Activated naive CD4-positive, alpha-beta T cell treated with Interleukin-2 at 50 U/mL for 16 hours (primary cell): ENCODE measurements at places on chromosomes 13 and 19.

- peak; percentile 62 for DNase-seq
Observed at GRCh38 chr13:30159446-30159839, 147.9 kb downstream of the KATNAL1 start.

DNA sequence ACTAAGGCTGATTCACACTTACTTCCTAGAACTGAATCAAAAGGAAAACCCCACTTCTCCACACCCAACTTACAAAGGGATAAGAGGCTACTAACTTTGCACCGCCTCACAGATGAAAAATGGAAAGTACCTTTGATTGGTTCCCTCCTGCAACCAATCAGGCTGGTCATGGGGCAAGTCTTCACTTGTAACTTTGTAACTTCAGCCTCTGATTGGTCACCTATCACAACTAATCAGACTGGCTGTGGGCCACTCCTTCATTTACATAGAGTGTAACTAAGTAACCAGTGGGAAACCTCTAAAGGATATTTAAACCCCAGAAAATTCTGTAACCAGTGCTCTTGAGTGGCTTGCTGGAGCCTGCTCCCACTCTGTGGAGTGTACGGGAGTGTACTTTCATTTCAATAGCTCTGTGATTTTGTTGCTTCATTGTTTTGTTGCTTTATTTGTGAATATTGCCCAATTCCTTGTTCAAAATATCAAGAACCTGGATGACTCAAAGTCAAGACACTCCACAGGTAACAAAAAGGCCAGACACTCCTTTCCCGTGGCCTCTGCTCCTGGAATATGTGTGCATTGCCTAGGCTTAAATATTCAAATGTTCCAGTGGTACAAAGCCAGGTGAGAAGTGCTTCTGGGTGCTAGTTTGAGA is 50.5 kb downstream of the RFC3 start:
- no peak for DNase-seq

DNA sequence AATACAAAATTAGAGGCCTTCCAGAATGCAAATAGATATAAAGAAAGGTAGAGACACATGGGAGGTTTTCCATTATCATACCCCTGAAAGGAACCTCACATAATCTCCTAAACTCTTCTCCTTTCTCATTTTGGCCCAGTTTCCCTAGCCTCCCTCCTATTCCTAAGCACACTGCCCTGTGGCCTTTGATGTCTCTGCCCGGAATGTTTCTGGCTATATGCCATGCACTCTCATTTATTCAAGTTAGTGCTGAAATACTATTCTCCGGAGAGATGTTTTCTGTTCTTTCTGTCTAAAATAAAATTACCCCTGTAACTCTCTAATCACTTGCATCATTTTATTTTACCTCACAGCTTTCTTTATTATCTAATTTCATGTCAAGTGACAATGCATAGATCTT is 1287.7 kb downstream of the SLITRK5 start:
- DNase-seq: no peak

DNA sequence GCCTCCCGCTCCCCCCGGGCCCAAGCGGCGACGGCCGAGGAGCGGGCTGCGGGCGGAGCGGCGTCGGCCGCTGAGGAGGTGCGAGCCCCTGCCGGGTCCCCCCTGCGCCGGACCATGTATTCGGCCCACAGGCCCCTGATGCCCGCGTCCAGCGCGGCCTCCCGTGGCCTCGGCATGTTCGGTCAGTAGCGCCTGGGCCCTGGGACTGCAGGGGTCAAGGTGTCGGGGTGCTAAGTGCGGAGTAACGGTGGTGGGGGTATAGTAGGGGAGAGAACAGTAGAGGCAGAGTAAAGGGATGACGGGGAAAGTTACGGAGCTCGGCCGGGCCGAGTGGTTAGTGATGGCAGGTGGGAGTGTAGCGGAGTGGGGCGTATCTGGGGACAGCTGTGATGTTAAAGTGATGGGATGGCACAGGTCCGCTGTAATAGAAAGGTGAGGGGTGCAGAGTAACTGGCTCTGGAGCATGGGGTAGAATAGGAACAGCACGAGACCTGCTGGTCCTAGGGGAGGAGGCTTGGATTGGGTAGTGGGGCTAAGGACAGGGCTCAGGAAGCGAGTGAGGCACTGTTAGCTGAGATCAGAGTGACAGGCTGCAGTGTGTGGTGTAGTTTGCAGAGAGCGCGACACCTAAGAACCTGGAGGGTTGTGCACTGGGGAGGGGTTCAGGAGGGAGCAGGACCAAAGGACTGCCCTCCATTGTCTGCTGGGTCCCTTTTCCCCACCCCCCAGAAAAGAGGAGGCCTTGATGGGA is 15.7 kb downstream of the CIC start:
- no peak for DNase-seq

- no peak for DNase-seq
Observed at GRCh38 chr19:41595890-41596280, 19.9 kb downstream of the CEACAM21 start.

DNA sequence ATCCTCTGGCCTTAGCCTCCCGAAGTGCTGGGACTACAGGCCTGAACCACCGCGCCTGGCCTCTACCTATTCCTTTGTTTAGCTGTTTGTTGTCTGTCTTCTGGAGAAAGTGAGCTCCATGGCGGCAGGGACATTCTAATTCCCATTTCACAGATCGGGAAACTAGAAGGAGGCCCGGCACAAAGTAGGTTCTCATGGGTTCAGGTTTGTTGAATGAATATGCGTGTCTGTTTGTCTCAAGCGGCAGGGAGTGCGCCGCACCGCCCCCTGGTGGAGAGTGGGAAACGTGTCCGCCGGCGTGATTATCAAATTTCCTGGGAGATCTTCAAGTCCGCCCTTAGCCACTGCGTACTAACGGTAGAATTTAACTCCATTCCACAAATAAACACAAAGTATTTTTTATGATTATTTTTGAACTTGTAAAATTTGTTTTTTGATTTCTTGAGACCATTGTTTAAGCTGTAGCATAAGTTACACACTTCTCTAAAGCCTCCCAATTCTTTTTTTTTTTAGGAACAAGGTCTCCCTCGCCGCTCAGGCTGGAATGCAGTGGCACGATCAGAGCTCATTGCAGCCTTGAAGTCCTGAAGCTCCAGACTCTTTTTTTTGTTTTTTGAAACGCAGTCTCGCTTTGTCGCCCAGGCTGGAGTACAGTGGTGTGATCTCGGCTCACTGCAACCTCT is 8.9 kb upstream of the CCDC9 start:
- DNase-seq: peak; percentile 82

DNA sequence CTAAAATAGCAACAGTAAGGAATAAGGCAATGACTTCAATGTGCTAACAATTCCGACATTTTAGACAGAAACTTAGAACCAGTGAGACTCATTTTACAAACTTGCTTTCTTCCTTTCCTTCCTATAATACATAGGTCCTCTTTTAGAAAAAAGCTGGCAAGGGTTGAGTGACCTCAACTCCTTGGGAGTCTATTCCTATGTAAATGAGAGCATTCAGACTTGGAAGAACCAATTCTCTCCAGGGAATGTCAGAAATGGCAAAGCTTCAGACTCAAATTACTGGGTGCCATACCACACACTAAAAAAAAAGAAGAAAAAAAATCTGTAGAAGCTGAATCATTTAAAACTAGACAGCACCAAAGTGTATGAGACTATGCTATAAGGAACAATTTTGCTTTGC is 1328.2 kb downstream of the OLFM4 start:
- DNase-seq: no peak

GRCh38 chr19:31149441-31149941 is 199.7 kb downstream of the TSHZ3 start:
- DNase-seq: no peak

GRCh38 chr19:7869453-7869909 is 4.7 kb downstream of the PRR36 start:
- DNase-seq: peak; percentile 79

GRCh38 chr19:29085206-29085605 is 127.7 kb downstream of the UQCRFS1 start:
- DNase-seq: no peak

- no peak for DNase-seq
Observed at GRCh38 chr13:92989301-92989700, 237.3 kb upstream of the GPC6 start.

DNA sequence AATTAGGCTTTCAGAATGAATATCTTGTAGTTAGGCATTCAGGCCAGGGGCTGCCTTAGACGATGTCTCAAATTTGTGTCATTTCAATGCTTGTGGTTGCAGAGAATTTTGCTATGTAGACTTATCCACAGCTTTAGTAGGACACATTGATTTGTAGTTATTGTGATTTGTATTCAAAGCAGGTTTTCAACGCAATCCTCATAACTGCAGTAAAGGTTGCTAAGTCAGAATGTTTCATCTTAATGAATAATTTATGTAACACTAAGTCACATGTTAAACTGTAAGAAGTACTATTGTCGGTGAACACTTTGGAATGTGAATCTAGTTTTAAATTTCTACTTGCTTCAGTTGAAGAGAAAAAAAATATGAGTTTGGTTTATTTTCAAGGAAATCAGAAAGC is 1117.2 kb upstream of the SPRY2 start:
- DNase-seq: no peak

DNA sequence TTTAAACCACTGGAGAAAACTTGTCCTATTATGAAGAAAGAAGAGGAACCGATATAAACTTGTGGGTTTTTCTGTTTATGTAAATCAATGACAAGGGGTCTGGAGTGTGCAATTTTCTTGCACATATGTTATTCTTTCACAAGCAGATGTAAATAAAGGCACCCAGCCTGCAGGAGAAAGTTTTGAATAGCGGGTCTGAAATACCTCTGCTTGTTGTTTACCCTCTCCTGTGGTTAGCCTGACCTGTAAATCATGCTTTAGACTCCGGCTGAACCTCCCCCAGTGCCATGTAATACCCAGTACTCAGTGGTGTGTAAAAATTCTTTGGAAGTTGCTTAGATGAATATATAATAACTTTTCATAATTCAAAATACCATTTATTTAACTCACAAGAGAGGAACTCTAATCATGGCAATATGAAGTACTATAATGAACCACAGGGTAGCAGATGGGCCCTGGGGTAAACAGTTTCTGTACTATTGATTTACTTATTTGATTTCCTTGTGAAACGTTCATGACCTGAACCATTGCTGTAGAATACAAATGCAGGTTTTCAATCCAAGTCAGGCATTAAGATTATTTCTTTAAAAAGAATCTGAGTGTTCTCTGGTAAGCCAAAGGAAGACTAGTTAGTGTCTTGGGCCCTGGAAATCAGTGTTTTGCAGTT is 245.1 kb downstream of the LMO7 start:
- no peak for DNase-seq

DNA sequence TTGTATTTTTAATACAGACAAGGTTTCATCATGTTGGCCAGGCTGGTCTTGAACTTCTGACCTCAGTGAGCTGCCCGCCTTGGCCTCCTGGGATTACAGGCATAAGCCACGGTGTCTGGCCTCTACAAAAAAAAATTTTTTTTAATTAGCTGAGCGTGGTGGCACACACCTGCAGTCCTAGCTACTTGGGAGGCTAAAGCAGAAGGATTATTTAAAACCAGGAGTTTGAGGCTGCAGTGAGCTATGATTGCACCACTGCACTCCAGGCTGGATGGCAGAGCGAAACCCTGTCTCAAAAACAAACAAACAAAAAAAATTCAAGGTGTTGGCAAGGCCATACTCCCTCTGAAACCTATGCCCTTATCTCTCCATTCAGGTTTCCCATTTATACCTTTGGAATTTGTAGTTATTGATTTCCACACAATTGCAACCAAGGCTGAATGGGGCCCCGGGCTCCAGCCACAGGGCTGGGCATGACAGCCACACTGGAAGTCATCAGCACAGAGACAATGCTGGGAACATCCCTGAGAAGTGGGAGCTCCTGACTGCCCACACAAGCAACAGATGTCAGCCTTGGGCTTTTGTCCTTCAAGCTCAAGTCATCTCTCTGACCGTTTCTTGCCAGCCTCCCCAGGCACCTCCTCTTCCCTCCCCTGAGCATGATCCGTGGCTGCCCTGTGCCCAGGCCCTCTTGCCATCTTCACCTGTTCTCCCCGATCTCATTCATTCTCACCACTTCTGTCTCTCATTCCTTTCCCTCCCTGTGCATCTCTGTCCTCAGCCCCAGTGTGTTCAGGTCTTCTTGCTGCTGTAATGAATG is 27.2 kb upstream of the CALM3 start:
- DNase-seq: no peak

DNA sequence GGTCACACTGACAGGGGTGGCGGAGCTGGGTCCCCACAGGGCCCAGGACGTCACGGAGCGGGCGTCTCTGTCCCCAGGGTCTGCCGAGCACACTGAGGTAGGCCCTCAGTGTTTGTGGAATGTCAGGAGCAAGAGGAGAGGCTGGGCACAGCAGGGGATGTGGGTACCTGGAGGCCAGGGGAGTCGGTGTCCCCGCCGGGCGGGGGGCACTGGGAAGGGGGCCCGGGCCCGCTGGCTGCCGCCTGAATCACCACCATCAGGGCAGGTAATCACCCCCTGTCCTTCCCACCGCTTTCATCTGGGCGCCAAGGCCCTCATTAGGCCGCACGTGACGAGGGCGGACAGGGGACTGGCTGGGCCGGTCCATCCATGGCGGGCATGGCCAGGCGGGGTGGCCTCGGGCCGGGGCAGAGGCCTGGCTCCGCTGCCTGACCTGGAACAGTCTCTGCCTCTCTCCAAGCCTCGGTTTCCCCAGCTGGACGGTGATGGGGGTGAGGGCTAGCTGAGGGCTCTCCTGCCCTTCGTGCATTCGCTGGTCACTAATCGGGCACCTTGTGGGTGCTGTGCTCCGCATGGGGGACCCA is 1.0 kb downstream of the FGF22 start:
- DNase-seq: no peak

GRCh38 chr13:21322327-21322965 is 136.7 kb downstream of the ZDHHC20 start:
- DNase-seq: no peak

DNA sequence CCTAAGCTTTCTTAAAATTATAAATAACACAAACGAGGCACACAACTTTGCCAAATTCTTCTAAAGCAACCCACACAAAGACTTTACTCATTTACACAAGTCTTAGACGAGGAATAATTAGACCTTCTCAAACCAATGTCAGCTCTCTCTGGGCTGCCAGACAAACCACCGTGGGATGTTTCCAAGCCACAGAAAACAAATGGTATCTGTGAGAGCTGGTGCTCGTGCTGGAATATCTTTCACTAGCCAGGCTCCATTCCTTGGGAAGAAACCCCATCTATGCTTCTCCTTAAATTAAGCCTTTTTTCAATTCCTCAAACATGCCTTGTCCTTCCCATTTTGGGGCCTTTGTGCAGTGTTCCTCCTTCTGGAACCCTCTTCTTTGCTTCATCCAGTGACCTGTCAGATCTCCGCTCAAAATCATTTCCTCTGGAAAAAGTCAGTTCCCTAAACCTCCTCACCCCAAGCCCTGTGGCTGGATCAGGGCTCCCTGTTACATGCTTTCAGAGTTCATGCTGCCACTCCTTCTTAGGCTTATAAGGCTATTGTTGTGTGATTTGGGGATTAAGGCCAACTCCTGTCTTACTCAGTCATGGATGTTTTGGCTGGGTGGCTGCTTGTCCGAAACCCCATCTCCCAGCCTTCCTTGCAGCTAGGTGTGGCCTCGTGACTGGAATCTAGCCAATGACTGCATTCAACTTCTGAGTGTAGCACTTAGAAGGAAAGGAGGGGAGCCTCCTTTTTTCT is 64.2 kb upstream of the GTF2F2 start:
- peak; percentile 15 for DNase-seq

DNA sequence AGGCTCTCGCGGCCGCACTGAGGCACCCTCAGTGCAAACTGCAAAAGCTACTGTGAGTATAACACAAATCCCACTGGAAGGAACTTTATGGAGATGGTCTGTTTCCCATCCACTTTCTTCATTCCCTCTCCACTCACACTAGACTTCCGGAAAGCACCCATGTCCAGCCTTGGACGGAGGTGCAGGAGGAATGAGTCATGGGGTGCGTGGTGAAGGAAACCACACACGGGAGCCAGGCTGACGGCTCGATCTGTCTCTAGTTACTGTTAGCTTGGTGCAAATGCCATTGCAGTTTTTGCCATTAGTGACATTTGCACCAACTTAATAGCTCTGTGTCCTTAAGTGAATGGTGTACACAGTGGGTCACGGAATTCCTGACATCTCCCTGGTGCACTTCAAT is 14.6 kb downstream of the NLRP8 start:
- DNase-seq: no peak
